ENCODE measurements at places on chromosomes 6 and 20.
A peak's percentile ranks its signal among the peaks of the same experiment; 100 is the strongest.

DNA sequence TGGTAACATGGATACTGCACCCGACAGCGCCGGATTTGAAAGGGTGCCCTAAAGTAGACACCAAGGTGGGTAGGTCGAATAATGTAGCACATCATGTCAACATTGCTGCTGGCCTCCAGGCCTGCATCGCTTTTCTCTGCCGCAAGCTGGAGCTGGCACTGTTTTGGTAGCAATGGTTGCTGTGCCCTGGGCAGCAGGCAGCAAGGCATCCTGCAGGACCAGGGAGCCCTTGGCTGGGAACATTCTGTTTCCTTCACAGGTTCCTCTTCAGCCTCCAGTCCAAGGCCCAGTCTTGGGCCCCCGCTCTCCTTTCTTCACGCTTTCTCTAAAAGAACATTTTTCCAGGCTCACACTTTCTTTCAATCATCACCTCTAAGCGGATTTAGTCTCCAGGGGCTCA, 365.8 kb upstream of the JARID2 start:
- no peak for DNase-seq

DNA sequence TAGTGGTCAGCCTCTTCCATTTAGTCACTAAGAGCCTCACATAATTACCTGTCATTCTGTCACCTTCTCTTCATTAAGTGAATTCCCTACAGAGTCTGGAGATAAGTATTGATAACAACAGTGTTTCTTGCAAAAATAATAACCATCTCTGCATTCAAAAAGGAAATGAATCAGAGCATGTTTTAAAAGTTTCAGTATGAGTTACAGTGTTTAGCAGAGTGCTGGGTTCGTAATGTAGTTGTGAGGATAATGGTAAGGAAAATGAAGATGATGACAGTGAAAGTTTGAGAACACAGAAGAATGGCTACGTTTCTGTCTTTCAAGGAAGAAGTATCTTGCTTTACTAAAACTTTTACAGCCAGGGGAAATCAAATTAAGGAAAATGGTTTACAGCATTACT, 31.3 kb downstream of the GPRC6A start:
- no peak for DNase-seq

DNA sequence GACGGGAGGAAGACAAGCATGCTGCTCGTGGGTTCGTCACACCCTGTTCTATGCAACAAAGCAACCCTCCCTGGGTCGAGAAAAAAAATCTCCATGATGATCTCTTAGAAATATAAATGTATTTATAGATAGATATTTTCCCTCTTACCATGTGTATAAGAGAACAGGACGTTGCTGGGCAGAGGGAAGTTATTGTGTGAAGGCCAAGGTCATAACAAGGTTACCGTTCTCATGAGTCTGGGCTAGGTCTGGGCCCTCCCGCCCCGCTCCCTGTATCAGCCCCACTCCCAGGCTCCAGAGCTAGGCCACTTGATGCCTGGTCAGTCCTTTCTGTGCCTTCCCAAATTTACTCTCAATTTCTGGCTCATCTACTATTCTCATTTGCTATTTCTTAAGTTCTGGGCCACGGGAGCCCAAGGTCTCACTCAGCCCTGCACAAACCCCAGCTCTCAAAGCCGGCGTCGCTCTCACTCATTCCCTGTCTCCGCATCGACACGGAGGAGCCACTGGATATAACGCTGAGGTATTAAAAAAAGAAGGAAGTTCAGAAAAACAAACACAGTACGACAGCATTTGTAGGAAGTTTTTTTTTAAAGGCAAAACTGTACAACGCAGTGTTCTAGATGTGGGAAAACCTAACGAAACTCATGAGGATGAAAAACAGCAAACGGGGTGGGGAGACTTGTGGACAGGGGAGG, 96.8 kb downstream of the PSMG4 start:
- DNase-seq, result no peak

- no peak for DNase-seq
These were observed 5.2 kb upstream of the BTN2A2 start for GRCh38 chr6:26377719-26378118.

DNA sequence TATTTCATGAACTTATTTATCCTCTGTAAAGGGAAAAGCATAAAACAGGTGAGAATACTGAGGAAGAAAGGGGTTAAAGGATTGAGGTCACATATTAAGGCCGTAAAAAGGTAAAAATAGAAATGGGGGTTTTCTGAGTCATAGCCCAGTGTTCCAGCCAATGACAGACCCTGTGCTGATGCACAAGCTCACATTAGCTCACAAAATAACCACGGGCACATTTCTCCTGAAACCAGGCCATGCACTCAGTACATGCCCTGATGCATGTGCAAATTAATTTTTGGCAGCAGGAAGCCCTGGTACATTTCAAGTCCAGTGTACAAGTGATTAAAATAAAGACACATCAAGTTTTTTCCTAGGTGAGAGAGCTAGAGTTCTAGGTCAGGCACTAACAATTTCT, 194.4 kb downstream of the TMEM200A start:
- DNase-seq, result no peak

- DNase-seq, result no peak
These were observed 16.3 kb downstream of the LGSN start for GRCh38 chr6:63303476-63303875.

- no peak for DNase-seq
These were observed 21.9 kb downstream of the ATXN1 start for GRCh38 chr6:16739329-16739801.

DNA sequence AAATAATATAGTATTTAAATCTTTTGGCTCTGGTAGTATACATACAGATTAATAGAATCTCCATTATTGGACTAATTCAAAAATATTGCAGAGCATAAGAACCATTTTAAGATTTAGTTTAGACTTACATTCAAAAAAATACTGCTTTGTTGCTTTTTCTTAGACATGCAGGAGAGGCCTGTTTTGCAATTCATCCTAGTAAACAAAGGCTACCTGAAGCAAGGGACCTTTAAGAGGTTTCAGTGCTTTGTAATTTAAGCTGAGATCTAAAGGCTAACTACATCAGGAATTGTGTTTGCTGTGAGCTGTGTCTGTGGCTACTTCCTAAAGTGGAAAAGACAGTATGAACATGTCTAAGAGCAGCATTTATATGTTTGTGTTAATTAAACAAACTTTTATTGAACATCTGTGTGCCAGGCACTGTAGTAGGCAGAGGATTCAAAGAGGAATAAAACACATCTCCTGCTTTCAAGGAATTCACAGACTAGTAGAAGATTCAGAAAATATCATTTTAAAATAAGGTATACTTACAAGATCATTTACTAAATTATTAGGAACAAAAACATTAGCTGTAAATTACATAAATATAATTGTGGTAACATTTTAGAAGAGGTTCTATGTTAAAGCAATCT, 29.1 kb upstream of the CALHM6 start:
- DNase-seq, result no peak

DNA sequence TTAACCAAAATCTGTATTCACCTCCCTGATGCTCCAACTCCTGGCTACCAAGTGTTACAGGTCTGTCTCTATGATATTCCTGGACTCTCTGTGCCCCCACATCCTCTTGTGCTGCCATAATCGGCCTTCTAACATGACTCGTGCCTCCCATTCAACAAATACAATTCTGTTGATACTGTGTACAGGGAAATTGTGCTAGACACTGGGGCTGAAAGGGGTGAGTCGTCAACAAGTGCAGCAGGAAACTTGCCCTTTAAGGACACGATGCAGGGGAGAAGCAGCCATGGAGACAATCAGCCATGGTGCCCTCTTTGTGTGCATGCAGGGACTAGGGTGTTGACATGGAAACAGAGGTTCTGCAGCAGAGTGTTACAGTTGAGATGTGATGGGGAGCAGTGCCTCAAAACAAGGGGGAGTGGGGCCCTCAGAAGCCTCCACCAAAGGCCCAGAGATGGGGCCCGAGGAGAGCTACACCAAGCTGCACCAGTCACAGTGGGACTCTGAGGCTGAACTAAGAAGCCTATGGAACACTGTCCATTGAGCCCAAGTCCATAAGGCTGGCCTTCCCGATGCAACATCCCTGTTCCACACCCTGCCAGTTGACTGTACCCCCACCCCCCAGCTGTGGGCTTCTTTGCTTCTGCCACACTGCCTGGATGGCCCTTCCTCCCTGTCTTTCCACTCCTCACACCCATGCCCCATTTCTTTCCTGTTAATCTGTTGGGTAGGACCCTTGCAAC, 3.1 kb downstream of the PCED1A start:
- DNase-seq, result no peak

- no peak for DNase-seq
These were observed 12.0 kb downstream of the ZNF217 start for GRCh38 chr20:53581444-53582250.

DNA sequence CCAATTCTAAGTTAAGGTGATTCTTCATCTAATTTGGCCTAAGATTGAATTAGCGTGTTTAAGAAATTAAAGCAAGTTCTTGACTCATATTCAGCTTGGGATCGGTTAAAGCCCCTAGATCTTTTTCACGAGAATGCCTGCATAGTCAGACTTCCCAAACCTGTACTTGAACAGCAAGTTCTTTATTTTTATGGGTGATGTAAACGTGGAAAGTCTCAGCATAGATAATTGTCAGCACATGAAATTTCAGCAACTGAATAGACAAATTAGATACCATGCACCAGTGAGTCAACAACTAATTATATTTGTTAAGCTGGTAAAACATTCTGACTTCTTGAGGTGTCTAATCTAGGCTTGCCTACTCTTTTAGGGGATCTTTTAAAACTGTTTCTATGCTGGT, 183.1 kb upstream of the TNFAIP3 start:
- DNase-seq, result no peak

- no peak for DNase-seq
These were observed 22.3 kb upstream of the THEMIS start for GRCh38 chr6:127923135-127923534.

- no peak for DNase-seq
These were observed 91.3 kb upstream of the EYA2 start for GRCh38 chr20:46803123-46804020.

- no peak for DNase-seq
These were observed 4.3 kb downstream of the DLGAP4 start for GRCh38 chr20:36310215-36310981.

DNA sequence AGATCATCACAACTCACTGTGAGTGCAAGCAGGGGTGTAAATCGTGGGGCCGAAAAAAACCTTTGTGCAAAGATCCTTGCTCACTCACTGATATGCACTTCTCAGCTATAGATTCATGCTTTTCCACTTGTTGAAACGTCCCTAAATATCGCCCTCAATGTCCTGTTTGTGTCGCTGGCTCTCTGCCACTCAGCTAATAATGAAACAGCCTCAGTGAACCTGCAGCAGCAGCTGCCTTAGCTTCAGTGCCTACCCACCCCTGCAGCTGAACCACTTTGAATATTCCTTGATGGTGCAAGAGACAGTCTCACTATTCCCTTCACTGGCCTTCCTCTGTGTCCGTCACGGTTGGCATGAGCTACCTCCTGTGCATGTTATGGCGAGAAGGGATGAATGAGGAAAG, 128.9 kb upstream of the NAA20 start:
- peak; percentile 93 for DNase-seq

GRCh38 chr6:168607272-168608112, 166.5 kb downstream of the SMOC2 start:
- peak; percentile 65 for DNase-seq

DNA sequence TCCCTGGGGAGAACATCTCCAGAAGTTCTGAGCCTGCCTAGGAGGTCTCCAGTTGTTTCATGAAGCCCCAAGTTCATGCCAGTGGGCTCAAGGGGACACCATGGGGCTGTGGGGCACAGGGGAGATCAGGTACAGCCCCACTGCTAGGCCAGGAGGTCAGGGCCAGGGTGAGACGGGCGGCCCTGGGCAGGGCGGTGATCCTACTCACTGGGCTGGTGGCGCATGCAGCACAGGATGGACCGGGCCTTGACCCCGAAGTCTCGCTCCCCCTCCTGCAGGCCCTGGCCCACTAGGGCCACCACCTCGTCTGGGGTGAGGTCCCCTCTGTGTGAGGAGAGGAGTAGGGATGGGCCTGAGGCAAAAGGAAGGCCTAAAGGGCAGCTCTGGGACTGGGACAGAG, 26.1 kb downstream of the ADA start:
- DNase-seq, result no peak

- no peak for DNase-seq
These were observed 3.1 kb downstream of the MAP1LC3A start for GRCh38 chr20:34561661-34562060.

GRCh38 chr6:161370880-161371279, 97.0 kb upstream of the AGPAT4 start:
- DNase-seq, result peak; percentile 59

DNA sequence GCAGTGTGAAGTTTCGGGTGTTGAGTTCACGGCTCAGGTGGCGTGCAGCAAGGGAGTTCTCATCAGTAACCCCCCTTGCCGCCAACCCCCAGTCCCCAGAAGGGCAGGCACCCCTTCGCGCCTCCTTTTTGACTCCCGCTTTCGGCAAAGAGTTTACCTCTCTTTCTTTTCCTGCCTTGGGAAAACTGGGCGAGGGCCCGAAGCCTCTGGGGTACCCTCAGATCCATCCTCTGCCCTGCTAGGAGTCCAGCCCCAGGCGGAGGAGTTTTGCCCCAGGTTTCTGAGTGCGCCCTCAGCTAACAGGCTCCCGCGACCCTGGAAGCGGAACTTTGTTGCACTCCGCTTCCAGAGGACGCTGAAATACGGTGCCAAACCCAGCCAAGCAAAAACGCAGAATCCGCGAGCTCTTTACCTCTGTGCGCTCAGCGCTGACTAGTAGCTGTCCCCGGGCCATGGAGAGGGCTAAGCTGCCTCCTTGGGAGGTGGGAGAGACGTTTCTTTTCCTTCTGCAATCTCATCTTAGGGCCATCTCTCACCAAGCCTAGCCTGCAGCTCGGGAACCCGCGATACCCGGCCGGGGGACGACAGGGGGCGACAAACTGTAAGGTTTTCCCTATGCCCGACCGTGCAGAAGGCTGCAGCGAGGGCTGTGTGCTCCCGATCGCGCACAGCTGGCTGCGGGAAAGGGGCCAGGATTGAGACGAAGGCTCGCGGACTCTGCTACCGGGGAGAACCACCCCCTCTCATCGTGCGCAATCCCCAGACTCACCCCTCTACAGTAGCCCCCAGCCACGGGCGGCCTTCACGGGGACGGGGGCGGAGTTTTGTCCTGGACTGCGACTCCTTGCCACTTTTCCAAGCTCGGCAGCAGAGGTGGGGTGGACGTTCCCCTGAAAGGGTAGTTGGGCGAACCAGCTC, 2.7 kb upstream of the PAX1 start:
- DNase-seq, result no peak

DNA sequence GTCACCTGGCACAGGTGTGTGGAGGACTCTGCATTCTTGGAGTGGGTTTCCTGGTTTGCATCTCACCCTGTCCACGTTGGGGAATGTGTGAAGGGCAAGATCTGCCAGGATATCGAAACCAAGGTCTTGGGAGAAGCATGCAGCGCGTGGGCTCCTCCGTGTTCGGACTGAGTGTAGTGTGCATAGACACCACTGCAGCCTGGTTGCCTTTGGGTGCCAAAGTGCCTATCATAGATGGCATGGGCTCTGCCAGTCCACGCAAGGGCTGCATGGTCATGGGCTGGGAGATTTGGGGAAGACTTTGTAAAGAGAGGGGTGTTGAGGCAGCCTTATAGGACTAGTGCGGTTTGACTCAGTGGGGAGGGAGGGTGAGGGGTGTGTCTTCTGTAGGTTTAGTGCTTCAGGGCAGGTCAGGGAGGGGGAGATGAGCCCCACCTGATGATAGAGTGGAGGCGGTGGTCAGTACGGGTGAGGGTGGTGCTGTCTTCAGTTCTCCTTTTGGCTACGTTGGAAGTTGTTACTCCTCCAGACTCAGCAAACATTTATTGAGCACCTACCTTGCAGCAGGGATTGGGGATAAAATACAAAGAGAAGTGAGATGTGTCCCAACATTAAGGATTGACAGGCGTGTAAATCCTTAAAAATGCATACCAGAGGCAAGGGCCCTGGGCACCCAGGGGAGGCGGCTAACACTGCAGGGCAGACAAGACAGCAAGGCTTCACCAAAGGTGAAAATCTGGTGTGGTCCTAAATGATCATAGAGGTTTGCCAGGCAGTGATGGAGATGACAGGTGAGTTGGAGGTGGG, 28.3 kb downstream of the DUSP22 start:
- DNase-seq, result no peak

GRCh38 chr6:84062519-84063154, 29.1 kb downstream of the MRAP2 start:
- DNase-seq, result no peak
